ENCODE measurements at places on chromosomes 16 and 17. TPM values are rescaled to one million over a fixed set of nuclear protein-coding genes. Genes with fewer than 3 reads are reported as not detected.

Gene STH
- not detected for total RNA-seq

Gene FBXW10B
- total RNA-seq, result 4.8 TPM

Gene KRTAP2-2
- not detected for total RNA-seq

Gene SPIRE2
- 6.9 TPM for total RNA-seq

Gene AURKB
- 114 TPM for total RNA-seq

DNA sequence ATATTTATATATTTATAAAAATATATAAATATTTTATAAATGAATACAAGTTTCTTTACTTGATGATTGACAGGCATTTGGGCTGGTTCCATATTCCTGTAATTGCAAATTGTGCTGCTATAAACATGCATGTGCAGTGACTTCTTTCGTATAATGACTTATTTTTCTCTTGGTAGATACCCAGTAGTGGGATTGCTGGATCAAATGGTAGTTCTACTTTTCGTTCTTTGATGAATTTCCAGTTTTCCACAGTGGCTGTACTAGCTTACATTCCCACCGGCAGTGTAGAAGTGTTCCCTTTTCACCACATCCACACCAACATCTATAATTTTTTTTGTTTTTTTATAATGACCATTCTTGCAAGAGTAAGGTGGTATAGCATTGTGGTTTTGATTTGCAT is 7.8 kb downstream of the ACSM2B start:
- no peak for DNase-seq

DNA sequence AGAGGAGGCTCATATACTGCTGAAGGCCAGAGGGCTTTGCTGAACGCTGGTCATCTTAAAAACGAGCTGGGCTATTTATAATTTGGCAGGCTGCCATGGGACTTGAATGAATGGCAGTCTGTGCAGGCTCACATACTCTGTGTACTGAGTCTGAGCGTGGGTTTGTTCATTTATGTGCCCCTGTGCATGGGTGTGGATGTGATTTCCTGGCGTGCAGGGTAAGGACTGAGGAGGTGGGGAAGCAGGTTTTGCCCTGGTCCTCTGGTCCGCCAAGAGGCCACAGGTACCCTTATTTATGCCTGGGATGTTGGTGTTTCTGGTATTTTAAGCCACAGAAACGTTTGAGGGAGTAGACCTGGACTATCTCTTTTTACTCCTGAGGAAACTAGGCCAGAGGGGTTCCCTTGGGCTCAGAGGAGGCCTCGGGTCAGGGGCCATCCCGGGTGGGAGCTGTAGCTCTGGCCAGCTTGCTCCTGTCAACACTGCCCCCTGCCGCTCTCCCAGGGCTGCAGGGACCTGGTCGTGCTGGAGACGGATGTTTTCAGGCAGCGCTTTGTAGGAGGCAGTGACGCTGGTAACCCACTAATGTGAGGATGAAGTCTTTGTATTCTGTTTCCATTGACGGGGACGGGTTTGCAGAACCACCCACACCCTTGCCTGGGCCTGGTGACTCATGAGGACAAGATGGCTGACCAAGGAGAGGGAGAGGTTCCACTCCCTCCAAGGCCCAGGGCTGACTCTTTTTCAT is 184.4 kb downstream of the MSI2 start:
- DNase-seq, result peak; percentile 74

- DNase-seq, result no peak
Measured at GRCh38 chr16:30068750-30069610, 3.4 kb downstream of the ALDOA start.

GRCh38 chr16:26963109-26963508 is 103.6 kb upstream of the C16orf82 start:
- no peak for DNase-seq

DNA sequence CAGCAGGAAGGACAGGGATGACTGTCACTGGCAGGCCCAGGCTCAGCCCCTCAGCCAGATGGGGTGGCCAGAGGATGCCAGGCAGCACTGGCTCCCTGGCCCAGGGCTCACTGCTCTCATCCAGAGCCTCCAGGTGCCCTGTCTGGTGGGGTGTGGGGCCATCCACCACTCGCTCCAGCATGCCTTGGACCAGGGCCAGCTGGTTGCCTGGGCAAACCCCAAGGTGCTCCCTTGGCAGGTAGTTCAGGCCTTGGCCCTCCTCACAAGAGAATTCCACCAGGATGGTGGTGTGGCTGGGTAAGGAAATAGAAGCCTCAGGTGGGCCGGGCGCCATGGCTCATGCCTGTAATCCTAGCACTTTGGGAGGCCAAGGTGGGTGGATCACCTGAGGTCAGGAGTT is 29.4 kb downstream of the LGALS9 start:
- DNase-seq, result no peak

GRCh38 chr16:66930189-66930588 is 4.0 kb downstream of the CIAO2B start:
- DNase-seq, result peak; percentile 69

DNA sequence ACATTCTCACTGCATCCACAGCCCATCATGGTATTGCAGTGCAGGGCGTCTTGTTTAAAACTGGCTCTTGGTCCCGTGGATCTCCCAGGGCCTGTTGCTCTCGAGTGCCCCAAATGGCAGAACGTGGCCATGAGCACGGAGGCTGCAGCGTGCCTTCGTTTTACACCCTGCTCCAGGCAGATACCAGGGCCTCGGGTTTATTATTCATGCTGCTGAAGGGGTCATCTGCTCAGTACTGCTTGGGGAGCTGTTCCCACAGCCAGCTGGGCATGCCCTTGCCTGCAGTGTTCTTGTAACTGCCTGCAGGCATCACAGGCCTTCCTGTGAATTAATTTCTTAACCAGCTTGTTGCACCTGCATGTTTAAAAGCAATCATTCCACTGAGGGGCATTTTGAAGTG is 129.7 kb upstream of the CHMP6 start:
- no peak for DNase-seq

GRCh38 chr17:7177191-7177953 is 1.8 kb downstream of the ASGR1 start:
- peak; percentile 62 for DNase-seq

DNA sequence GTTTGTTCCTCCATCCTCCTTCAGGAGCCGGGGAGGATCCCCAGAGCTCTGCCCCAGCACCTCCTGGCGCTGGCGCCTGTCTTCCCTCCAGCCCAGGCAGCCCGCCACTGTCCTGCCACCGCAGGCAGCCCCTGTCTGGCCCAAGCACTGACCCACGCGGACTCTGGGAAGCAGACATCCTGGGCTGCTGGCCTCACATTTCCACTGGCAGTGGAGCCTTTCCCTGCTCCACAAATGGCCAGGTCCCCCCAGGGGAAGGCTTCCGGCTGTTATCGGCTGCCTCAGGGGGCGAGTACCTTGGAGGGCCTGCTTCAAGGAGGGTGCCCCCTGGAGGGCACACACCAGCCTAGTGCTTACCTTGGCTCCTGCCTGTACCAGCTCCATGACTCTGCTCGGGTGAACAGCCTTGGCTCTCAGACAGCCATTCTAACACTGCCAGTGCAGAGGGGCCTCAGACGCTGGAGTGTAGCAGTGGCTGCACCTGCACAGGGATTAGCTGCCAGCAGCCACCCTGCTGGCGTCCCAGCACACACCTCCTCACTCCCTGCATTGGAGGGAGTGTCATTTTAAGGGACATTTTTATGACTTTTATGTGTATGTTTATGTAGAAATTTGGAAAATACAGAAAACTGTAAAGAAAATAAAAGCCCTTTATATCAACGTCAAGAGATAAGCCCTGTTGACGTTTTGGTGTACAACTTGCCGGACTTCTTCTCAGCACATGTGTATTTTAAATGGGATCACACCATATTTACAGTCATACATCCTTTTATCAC is 21.0 kb downstream of the ACE start:
- DNase-seq, result no peak

- DNase-seq, result no peak
Measured at GRCh38 chr17:63116228-63116627, 150.2 kb downstream of the TANC2 start.

GRCh38 chr17:48645639-48646182 is 19.6 kb upstream of the HOXB9 start:
- DNase-seq, result no peak

DNA sequence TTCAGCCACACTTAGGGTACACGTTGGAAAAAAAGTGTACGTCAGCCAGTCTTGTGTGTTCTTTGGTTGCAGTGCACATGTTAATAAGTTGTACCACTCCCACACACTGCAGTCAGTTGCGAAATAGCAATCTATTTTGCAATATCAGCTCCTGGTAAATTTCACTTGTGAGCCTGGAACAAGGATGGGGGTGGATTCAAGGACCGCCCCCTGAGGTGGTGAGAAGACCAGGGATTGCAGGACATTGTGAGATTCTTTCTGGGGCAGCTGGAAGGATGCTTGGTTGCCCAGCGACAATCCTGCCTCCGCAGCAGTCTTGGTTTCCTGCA is 78.6 kb upstream of the ZFHX3 start:
- DNase-seq, result no peak
